ENCODE measurements at places on chromosomes 2 and 18.

DNA sequence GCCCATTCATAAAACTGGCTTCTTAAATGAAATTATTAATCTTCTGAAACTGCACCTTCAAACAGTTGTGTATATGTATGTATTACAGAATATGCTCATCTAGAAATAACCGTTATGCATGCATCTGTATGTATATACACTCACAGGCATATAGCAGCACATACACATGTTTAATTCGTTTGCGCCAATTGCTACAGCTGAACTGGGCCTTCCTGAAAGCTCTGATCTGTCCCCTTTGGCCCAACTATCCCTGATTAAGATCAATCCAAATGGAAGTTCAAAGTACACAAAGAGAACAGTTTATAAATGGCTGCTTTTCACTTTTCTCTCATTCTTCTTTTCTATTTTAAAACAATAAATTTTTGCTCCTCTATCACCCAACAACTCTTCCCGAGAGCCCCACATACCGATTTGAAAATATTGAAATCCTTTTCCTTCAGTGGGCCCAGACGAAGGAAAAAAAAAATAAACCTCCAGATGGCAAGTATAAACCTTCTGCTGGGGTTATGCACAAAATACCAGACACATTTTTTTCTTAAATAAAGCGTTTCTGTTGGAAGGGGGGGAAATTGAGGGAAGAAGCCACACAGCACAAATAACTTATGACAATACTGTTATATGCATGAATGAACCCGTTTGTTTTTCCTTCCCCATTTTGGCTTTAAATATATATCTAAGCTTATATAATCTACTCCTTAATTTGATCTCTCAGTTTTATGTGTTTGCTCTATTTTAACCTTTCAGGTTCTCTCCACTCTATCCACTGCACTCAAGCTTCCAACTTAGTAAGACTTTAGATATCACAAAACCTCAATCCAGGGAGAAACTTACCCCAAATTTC is 267.3 kb downstream of the TCF4 start:
- DNase-seq, result no peak

DNA sequence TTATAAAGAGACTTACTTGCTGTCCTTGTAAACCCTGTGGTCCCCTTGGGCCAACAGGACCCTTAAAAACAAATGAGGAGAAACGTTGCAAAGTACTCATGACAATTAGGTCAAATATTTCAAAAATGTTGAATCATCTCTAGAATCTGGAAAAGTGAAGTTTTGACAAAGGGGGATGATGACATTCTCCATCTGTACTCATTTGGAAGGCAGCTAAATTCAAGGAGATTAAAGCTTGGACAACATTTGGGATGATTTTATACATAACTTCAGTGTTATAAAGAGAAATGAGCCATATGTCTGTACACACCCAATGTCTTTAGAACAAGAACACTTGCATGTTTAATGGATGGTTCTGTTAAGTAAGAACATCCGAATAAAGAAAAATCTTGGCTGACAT is 92.9 kb downstream of the COL5A2 start:
- DNase-seq, result no peak

DNA sequence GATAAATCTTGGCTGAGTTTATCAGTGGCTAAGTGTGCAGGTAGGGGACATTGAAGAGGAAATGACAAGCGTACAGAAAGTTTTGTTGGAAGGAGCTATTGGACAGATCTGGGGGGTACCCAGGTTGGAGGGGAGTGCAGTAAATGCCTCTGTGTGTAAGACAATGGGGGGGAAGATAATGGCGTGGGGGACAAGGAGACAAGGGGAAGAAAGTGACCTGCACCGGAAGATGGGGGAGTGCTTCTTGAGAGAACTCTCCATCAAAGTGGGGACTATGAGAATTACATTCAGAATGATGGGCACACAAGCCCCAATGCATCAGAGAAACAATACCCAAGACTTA is 190.0 kb downstream of the ALPK2 start:
- no peak for DNase-seq

DNA sequence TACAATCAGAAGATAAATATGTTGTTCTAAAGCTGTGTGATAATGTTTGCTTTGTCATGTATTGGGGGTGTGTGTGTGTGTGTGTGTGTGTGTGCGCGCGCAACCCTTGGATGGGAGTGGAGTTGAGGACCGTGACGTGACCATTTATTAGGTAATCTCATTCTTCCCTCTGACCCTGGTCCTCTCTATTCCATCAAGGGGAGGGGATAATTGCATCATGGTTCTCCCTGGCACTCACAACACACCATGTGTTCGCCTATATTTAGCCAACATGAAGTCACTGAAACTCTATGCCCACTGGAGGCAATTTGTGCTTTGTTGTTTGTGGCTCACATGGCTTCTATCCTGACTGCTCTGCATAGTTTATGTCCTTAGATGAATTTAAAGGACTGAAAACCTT is 79.8 kb upstream of the LRPPRC start:
- DNase-seq, result no peak

GRCh38 chr2:58350484-58350883 is 109.4 kb upstream of the FANCL start:
- no peak for DNase-seq

DNA sequence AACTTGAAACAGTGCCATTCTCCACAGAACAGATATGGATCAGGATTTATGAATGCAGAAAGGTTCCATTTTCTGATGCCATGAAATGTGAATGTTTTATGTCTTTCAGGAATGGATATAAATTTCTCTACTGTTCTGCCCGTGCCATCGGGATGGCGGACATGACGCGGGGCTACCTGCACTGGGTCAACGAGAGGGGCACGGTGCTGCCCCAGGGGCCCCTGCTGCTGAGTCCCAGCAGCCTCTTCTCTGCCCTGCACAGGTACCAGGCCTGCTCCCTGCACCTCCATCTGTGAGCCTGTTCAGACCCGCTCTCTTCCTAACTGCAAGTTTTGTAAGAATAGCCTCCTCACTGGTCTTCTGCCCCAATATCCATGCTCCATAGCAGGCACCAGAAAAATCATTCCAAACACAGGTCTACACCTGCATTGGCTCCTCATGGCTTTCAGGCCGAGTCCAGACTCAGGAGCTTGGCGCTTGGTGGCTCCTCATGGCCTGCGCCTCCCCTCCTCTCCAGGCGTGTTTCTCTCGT is 68.6 kb downstream of the LPIN1 start:
- DNase-seq, result no peak

DNA sequence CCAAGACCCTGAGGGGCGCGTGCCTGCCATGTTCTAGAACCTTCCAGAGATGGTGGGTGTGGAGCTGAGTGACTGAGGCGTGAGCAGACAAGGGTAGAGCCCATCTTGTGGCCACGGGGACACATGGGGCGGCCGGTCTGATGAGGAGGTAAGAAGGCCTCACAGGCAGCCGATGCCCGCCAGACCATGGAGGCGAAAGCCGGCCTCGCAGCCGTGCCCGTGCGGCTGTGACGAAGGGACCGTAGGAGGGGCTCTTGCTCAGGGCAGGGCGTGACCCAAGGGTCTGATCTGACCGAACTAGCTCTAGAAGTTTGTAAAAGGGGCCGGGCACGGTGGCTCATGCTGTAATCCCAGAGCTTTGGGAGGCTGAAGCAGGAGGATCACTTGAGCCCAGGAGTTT is 19.6 kb downstream of the D2HGDH start:
- no peak for DNase-seq

GRCh38 chr2:171811245-171811628 is 82.8 kb downstream of the SLC25A12 start:
- no peak for DNase-seq
